ENCODE measurements at places on chromosomes 4 and X.

- no peak for DNase-seq
Measured at GRCh38 chr4:182704077-182704476, 213.1 kb downstream of the DCTD start.

- DNase-seq: no peak
Measured at GRCh38 chr4:94623126-94623911, 134.4 kb upstream of the BMPR1B start.

GRCh38 chr4:87108142-87108546 lies 112.3 kb downstream of the KLHL8 start:
- DNase-seq: no peak

GRCh38 chrX:9298221-9298620 lies 166.6 kb upstream of the TBL1X start:
- DNase-seq: no peak

GRCh38 chr4:116223040-116223732 lies 862.2 kb downstream of the TRAM1L1 start:
- DNase-seq: no peak

GRCh38 chr4:157997296-157997695 lies 175.5 kb downstream of the GASK1B start:
- no peak for DNase-seq

DNA sequence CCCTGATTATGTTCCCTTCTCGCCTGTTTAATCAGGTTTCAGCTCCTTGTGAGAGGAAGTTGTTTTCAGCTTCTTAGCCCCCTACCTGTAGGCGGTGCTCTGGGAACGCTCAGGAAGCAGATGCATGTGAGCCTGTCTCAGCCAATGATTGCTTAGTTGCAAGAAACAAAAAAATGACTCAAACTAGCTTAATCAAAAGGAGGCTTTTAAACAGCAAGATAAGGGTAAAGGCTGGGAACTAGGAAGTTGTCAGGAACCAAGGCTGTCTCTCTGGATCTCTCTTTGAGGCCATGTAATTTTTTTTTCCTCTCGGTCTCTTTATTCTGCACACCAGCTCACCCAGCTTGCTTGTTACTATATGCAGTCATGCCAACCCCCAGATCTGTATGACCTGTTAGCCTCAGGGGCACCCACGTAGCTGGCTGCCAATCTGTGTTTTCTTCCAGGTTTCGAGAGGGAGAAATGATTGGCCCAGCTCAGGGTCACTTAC lies 109.1 kb downstream of the PTTG2 start:
- no peak for DNase-seq

- DNase-seq: no peak
Measured at GRCh38 chr4:1470816-1471442, 64.7 kb upstream of the NKX1-1 start.

GRCh38 chr4:25107827-25108516 lies 52.3 kb downstream of the SEPSECS start:
- DNase-seq: no peak

DNA sequence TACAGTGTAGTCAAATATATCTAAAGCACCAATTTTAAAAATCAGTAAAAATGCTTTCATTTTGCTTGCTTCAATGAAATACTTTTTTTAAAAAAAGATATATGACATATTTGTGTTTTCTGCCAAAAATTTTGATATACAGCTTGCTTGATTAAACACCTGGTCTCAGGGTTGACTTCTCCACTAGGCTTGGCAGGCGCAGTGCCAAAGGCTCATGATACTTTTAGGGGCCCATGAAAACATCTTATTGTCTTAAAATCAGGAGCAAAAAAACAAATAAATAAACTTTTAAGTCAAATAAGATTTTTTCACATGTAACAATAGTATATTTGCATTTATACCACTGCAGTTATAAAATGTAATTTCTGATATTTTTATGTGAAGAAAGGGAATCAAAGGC lies 95.6 kb downstream of the ADGRA3 start:
- DNase-seq: no peak

DNA sequence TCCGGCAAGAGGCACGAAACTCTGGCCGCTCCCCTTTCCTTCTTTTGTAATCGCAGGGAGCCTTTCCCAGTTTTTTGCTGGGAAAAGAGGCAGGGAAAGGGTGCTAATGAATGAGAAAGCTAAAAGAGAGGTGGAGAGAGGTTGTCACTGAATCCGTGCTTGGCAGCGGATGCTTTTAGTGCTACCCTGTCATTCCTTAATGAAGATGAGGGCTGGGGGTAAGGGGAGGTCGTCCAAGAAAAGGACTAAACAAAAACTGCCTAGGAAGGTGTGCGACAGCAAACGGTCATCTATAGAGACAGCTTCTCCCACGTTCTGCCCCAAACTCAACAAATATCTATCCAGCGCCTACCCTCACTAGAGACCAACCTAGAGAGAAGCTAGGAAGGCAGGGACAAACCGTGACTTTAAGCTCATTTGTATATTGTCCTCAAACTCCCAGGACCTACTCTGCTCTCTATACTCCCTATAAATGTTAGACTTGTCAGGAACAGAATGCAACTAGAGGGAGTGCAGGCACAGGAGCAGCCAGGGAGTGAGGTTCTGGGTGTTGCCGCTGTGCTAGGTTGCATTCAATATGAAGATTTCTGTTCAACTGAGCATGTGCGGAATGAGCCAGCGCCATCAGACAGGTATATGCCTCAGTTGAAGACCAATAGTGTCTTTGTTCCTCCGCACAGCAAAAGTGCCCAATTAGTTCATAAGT lies 777 bp upstream of the CASK start:
- peak; percentile 10 for DNase-seq

GRCh38 chrX:13938051-13938828 lies 91.5 kb downstream of the GEMIN8 start:
- DNase-seq: no peak

DNA sequence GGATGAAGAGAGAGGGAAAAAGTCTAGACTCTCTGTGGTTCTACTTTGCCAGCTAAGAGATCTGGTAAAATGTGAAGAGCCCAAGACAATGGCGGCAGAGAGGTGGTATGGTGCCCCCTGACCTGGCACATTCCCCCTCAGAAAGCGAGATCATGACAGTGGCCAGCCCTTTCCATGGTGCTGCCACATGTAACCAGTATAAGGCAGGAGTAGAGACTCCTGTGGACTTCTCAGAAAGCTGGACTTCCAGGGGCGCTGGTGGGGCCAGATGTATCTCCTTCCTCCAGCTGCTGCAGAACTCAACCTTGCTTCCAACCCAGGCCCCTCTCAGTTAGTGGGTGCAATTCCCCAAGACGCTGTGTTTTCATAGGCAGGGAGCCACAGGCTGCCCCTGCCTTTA lies 9.6 kb downstream of the CTAG1A start:
- DNase-seq: no peak

DNA sequence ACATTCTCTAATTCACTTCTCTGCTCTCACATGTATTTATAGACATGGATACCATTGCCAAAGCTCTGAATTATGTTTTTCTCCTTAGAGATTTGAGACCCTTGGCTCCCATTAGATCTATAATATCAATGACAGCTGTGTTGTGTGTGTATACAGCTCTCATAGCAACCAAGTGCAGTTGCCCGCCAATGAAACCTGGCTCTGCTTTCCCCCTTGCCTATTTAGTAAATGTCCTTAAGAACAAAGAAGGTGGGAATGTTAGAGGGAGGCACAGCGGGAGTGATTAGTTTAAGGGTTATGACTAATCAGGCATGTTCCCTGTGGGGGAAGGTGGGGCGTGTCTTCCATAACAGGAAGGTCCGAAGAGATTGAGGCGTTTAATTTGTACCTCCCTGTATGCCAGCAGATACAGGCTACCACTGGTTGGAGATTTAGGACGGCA lies 100.5 kb upstream of the TBC1D9 start:
- no peak for DNase-seq

- no peak for DNase-seq
Measured at GRCh38 chrX:17655211-17656034, 81.9 kb upstream of the SCML1 start.

- no peak for DNase-seq
Measured at GRCh38 chrX:143674926-143675325, 39.0 kb upstream of the SLITRK4 start.

DNA sequence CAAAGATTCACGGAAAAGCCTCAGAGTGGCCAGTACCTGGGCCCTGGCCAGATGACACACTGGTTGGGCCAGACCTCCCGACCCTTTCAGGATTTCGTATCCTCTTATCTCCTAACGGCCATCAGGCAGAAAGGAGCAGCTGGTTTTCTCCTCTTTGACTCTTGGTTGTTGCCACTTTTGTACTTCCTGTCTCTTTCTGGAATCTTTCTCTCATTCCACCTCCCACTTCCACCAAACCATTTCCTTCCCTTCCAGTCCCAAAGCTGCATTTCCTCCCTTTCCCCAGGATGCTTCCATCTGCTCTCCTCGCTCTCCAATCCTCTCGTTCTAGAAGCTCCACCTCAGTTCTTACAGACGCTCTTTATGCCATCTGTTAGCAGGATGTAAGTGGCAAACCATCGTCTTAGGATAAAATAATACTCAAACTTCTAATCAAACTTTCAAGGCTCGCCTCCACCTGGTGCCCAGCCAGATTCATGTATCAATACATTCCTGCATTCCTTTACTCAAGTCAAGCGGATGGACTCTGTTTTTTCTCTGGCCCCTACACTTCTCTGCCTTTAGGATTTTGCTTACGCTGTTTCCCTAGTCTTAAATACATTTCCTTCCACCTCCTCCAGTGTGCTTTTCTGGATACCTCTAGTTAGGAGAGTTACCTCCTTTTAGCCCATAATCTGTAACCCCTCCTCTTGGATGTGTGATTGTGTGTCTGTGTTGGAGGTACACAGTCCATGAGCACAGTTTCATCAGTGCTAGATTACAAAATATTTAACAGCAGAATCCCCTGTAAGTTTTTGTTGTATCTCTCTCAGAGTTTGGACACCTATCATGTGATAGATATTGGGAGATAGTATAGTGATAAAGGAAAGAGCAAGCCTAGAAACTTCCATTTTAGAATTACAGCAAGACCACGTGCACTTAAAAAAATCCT lies 70.4 kb downstream of the LDB2 start:
- no peak for DNase-seq

GRCh38 chr4:163193717-163194116 lies 27.0 kb upstream of the NAF1 start:
- no peak for DNase-seq

GRCh38 chrX:88244066-88244465 lies 503.0 kb upstream of the CPXCR1 start:
- DNase-seq: no peak

DNA sequence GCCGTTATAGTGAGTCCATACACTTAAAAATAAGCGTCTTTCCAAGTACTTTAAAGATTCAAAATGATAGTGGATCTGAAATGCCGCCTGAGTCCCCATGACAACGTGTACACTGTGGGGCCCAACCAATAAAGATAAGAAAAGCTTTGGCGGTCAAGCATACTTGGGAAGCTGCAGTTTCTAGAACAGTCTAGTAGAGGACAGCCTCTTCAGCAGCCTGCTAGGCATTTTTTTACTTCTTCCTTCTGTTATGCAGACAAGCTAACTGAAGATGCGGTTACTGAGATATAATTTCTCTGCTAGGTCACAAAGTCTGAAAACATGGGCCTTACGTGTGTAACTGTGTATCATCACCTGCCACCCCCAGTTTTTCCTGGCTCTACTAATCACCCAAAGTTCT lies 402 bp upstream of the UPRT start:
- no peak for DNase-seq

DNA sequence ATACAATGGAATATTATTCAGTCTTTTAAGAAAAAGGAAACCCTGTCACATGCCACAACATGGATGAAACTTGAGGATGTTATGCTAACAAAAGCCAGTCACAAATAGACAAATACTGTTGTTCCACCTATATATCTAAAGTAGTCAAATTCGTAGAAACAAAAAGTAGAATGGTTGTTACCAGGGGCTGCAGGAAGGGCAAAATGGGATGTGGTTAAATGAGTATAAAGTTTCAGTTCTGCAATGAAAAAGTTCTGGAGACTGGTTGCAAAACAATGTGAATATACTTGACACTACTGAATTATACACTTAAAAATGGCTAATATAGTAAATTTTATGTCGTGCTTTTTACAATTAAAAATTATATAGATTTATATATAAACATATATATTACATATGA lies 12.2 kb downstream of the SPOCK3 start:
- no peak for DNase-seq

DNA sequence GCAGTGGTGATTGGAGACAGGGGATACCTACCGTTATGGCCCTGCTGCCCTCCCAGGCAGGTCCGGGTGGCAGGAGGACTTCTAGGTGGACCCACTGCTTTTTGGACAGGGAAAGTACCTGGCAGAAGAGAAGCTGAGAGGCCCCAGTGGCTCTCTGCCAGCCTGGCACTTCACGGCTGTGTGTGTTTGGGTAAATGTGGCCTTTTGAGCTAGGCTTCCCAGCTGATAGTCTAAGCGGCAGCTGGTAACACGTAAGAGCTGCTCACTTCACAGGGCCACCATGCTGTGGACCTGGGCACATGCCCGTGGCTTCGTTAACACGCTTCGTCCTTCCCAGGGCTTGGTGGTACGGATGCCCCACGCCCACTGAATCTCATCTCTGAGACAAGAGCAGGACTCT lies 92.0 kb upstream of the CLCN4 start:
- no peak for DNase-seq

- no peak for DNase-seq
Measured at GRCh38 chr4:52099860-52100461, 48.9 kb downstream of the SPATA18 start.

- DNase-seq: no peak
Measured at GRCh38 chr4:80239480-80240150, 26.8 kb upstream of the FGF5 start.

- no peak for DNase-seq
Measured at GRCh38 chrX:10598540-10598939, 21.8 kb downstream of the MID1 start.

- DNase-seq: no peak
Measured at GRCh38 chrX:572538-573124, 58.0 kb upstream of the SHOX start.

DNA sequence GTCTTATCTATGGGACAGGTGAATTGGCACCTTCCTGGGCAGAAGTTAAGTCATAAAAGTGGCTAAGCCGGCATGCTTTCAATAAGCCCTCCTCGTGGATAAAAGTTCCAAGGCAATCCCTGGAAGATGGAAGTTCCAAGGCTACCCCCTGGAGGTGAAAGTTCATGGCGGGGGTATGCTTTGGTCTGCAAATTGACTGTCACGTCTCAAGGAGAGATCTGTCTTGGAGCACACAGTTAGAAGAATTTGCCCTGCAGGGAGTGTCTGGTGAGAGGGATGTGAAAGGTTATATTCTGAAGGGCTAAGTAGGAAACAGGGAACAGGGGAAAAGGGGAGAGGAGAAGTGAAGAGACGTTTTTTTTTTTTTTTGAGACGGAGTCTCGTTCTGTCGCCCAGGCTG lies 26.2 kb upstream of the GPR173 start:
- no peak for DNase-seq

Measured in T-helper 9 cell (primary cell).